ENCODE measurements at places on chromosomes 2 and 18.

- no peak for DNase-seq
Observed at GRCh38 chr2:3563521-3563976, 5.4 kb upstream of the RNASEH1 start.

DNA sequence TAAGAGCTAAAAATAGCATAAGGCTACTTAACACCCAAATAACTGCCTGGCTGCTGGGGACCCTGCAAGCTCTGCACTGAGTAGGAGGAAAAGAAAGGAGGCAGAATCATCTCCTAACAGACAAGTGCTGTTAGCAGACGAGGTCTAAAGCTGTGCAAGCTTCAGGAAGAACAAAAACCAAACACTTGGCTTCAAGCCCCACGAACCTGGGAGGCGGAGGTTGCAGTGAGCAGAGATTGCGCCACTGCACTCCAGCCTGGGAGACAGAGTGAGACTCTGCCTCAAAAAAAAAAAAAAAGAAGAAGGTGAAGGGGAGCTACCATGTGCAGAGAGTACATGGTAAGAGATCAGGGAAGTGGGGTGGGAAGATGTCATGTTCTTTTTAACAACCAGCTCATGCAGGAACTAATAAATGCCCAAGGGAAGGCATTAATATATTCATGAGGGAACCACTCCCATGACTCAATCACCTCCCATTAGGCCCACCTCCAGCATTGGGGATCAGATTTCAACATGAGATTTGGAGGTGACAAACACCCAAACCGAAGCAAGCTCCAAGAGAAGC lies 28.8 kb upstream of the INO80C start:
- DNase-seq, result no peak

- no peak for DNase-seq
Observed at GRCh38 chr2:24204505-24204904, 29.7 kb downstream of the FAM228A start.

DNA sequence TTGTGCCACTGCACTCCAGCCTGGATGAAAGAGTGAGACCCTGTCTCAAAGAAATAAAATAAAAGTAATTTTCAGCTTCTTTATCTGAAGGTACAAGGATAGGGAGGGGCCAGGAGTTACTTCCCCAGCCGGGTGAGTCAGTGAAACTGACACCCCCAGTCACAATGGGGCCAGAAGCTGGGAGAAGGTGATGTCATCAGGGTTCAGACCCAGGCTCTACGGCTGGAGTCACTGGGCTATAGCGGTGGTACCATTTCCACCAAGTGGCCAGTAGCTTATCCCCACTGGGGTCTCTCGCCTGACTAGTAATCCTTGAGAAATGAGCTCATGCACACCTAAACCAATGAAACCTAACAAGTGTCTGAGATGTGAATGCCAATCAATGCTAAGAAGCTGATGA lies 107.9 kb downstream of the ALPK2 start:
- no peak for DNase-seq

GRCh38 chr2:150426724-150427123 lies 60.7 kb downstream of the RND3 start:
- DNase-seq, result no peak

- DNase-seq, result no peak
Observed at GRCh38 chr18:2657788-2658458, 2.4 kb downstream of the SMCHD1 start.

DNA sequence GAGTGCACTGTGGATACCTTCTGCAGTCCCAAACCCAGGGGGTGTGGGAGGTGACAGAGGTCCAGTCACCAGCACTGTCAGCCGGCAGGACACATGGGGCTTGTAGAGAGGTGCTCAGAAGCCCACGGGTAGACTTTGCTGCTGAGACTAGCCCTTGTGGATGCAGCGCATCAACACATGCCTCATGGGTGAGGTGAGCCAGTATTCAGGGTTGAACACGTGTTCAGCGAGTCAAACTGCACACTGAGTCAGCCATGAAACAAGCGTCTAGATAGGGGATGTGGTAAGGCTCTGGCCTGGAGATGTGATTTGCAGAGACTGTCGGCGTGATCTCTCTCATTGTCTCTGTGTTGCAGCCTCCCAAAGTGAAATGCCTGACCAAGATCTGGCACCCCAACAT lies 35.8 kb upstream of the SCLY start:
- DNase-seq, result no peak

DNA sequence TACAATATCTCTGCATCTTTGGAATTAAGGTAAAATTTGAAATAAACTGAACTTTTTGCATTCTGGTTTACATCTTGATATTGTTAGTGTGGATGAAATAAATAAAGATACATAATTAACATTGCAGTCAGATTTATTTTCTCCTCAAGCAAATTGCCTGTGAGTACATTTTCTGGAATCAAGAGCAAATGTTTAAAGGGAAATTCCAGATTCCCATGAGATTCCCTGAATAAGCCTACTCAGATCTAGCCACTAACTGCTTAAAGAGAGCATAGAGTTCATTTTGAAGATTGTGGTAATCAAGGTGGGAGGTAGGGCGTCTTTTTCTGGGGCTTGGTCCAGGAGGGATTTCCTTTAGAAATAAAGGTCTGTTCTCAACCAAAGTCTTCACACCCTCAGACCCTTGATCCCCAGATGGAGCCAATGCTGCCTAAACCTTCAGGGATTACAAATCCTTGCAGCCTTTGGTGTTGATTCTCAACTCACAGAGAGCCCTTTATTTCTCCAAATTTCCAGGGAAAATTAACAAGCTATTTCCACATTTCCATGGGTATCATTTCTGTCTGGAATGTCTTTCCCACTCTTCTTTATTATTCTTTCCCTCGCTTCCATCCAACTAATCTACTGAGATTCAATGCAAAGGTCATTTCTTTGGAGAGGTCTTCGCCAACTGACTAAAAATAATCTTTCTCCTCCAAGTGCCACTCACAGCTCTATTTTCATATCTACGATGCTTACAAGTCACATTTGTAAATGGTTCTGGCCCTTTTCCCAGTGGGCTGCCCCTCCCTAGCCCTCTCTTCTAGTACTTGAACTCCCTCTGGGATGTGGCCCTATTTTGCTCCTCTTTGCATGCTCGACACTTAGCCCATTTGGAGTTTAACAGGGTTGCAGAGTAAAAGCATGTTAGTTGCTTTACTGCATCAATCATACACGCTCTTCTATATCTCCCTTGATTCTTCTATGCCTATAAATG lies 79.8 kb upstream of the SPATS2L start:
- no peak for DNase-seq

- no peak for DNase-seq
Observed at GRCh38 chr18:3879114-3879835, 429.3 kb downstream of the TGIF1 start.

GRCh38 chr2:224195925-224196571 lies 157.0 kb upstream of the SERPINE2 start:
- DNase-seq, result no peak

GRCh38 chr2:218954541-218955300 lies 4.7 kb upstream of the CDK5R2 start:
- no peak for DNase-seq

DNA sequence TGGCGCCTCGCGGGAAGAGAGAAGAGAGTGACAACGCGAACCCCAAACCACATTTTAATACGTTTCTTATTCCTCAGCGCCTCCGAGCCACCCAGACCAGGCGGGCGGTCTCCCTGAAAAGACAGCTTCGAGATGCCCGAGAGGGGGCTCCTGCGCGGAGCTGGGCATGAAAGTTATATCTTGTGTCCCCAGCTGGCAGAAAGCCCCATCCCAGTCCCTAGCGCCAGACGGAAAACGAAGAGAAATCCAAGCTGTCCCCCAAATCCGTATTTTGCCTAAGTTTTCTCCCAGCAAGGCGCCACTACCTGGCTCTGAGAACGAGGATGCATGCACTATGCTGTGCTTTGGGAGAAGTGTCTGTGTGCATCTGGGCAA lies 797 bp downstream of the NXPH2 start:
- DNase-seq, result no peak

GRCh38 chr18:34661464-34662087 lies 48.5 kb upstream of the DTNA start:
- no peak for DNase-seq

GRCh38 chr2:84858937-84859336 lies 21.9 kb downstream of the TRABD2A start:
- DNase-seq, result no peak

DNA sequence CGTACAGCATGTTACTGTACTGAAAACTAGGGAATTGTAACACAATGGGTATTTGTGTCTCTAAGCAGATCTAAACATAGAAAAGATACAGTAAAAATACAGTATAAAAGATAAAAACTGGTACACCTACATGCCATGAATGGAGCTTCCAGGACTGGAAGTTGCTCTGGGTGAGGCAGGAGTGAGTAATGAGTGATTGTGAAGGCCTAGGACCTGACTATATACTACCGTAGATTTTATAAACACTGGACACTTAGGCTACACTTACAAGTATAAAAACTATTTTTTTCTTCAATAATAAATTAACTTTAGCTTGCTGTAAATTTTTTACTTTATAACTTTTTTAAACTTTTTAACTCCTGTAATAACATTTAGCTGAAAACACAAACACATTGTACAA lies 324.4 kb upstream of the TNP1 start:
- DNase-seq, result no peak

GRCh38 chr2:12291303-12291702 lies 425.4 kb upstream of the TRIB2 start:
- no peak for DNase-seq

DNA sequence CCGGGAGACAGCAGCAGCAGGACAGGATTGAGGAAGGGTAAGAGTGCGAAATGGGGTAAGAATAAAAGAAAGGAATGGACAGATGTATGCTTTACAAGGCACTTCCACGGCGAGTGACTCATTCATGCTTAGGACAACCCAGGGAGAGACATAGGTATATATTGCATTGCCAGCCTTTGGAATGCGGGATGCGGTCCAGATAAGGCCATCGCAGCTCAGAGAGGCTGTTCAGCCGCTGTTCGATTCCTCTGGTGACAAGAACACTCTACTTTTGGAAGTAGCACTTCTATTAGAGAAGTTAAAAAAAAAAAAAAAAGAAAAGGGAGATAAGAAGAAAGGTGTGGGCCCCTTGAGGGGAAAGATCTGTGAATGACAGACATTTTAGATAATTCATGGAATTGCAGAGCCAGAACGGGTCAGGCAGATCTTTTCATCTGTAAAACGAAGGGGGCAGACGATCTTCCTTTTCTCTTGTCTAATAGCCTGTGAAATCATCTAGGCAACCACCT lies 819 bp upstream of the NCOA1 start:
- no peak for DNase-seq

- no peak for DNase-seq
Observed at GRCh38 chr2:240387669-240388358, 47.6 kb upstream of the GPC1 start.

DNA sequence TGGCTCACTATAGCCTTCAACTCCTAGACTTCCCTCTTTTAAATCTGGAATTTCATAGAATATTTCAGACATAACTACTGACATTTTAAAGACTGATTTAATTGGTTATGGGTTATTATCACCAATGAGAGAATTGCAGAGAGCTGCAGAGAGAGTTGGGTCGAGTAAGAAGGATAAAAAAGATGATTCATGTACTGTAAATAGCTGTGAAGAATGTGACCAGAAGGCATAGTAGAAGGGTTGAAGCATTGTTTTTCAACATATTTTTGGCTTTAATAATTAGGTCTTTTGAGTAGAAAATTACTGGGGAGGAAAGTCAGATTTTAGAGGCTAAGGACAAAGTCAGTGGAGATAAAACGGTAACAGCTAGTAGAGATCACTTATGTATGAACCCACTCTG lies 503.2 kb upstream of the SLC8A1 start:
- no peak for DNase-seq

GRCh38 chr2:36611316-36611990 lies 13.5 kb upstream of the FEZ2 start:
- no peak for DNase-seq

DNA sequence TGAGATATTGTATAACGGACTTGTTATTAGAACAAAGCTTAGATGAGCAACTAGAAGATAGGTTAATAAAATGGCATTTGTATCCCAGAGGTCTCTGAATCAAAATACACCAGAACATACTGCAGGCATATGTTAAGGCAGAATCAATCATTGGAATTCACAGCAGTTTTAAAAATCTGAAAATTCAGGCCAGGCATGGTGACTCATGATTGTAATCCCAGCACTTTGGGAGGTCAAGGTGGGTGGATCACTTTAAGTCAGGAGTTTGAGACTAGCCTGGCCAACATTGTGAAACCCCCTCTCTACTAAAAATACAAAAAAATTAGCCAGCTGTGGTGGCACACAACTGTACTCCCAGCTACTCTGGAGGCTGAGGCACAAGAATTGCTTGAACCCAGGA lies 405.2 kb downstream of the ZEB2 start:
- no peak for DNase-seq

DNA sequence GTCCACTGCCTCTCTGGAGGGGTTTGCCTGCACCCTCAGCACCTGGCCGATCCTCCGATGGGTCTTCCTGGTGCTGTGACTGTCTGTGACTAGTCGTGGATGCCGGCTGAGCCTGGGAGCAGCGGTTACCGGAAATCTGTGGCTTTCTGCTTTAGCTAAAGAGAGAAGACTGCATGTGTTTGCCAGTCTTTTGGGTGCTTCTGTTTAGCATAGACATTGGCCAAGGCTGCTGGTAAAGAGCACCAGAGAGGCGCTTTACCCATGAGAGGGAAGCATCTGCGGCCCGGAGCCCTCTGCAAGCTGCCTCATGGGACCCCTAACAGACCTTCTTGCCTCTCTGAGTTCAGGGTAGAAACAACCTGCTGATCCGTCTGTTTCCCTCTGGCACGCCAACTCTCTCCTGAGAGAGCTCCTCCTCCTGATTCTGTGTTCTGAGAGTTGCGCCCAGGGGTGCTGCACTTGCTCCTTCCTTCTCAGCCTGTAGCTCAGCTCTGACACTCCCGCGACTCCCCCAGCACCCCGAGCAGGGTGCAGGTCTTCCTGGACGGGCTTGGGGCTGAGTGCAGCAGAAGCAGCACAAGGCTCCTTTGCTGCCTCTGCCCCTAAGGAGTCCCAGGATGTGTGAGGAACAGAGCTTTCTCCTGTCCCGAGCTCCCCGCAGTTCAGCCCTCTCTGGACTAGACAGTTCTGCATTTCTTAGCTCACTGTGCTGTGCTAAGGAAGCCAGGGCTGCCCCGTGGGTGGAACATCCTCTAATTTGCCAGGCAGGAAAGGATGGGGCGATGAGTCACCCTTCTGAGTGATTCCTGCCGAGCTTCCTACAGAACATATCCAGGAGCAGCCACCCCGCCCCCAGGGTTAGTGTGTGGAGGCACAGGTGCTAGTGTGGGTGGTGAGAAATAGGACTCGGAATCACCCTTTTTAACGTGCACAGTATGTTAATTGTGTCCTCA lies 203.2 kb downstream of the SH3RF3 start:
- DNase-seq, result no peak

DNA sequence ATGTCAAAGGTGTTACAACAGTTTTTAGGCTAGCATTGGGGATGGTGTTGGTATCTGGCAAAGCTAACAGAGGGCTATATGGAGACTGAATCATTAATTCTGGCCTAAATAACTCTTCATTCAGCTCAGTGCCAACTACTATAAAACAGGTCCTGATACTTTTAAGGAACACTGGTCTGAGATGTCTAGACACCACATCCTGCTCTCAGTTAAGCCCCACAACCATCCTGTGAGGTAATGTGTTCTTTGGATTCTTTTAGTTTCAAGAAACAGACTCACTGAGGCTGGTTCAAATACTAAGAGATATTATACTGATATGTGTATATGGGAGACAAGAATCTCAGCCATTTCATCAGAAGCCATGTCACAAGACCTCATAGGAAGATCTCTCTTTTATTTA lies 14.2 kb upstream of the HK2 start:
- DNase-seq, result no peak

GRCh38 chr2:75595541-75596395 lies 35.0 kb upstream of the EVA1A start:
- DNase-seq, result no peak

- no peak for DNase-seq
Observed at GRCh38 chr2:127597046-127597983, 48.6 kb upstream of the GPR17 start.

- no peak for DNase-seq
Observed at GRCh38 chr2:115908731-115909130, 1466.3 kb downstream of the DPP10 start.

Data from stimulated activated CD8-positive, alpha-beta memory T cell treated with anti-CD3 and anti-CD28 coated beads, Interleukin-7, amount 100 ng/mL, for 1 hour (primary cell).